Fibroblast of skin of right quadriceps (primary cell): ENCODE measurements at places on chromosomes 1 and 21.

DNA sequence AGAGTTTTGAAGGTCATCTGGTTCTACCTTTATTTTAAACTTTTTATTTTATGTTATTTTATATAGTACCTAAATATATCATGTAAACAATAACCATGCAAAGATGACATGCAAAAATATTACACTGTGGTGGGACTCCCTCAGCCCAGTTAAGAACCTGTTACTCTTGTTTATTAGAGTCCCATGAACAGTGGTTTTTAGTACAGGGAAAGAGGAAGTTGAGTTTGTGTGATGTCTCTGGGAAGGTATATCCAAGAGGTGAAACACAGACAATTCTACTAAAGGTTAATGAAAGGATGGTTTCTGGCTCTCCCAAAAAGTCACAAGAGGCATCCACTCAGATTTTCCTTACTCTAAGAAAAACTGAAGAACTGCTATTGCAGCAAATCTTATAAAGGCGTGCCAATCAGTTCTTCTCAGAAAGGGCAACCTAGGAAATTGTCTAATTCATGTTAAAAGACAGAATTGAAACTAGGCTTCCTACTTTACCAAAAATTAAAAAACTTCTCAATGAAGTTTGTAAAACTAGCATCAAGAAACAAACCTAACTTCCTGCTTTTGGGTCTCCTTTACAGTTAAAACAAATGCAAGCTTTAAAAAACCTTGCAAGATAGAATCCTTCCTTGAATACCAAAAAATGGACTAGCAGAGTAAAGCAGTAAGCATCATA, 19.9 kb downstream of the GFI1 start:
- DNase-seq = no peak

DNA sequence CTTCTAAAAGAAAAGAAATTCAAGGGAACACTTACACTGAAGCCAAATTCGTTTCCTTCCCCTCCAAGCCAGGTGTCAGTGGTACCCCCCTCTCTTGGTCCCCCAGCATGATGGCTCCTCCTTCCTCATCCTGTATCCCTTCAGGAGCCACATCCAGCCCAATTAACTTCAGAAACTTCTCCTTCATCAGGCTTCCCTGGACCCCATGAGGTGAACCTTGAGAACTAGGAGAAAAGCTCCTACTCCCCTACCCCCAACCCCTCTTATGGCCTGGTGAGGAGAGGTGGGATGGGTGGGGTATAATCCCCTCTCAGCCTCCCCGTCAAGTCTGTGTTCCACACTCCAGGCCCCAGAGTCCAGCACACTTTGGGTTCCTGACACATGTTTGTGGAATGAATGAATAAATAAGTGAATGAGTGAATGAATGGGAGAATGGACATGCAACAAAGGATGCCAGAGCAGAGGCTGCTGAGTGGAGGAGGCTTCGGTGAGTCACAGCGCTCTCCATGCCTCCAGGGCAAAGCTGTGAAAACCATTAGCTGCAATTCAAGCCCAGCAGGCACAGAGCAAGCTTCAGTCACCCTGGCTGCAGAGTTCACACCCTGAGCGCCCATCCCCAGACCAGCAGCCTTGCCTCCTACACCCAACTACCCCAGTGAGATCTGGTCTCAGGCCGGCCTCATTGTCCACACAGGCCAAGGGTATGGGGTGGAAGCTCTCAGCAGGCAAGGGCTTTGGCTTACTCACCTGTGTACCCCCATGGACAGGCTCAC, 43.8 kb downstream of the BATF3 start:
- DNase-seq = peak; percentile 27

DNA sequence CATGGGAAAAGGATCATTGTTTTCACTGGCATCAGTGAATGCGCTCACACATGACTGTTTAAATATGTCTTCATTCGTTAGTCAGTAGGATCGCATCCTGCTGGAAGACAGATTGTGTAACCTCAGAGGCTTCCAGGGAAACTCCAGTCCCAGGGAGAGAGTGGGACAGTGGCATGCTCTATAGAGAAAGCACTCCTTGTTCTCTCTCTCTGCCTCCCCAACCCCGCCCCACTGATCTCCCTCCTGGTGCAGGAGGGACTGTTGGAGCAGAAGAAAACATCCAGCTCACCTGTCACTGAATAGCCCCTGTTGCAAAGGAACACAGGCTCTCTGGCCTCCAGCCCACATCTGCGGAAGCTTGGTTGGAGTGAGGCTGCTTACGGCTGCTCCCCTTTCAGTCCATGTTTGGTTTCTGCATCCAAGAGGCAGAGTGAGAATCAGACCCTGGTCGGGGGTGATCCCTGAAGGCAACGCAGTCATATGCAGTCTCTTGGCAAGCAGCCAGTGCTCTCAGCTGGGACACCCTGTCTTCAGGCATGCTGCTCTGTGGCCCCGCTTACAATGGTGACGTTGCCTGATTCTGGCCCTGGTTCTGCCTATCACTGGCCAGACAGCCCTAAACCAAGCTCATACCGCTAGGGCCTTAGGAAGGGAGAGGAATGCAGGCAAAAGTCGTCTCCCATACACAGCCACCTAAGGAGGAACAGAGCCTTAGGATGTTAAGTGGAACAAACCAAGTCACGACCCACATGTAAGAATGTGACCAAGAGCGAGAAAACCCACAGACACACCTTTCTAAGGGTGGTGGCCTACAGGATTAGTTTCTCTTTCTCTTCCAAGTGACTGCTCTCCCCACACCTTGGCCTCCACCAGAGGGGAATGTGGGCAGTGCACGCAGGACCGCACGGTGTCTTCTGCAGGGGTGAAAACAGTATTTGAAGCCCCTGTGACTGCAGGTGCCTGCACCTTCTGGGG, 39.7 kb downstream of the BACE2 start:
- peak; percentile 68 for DNase-seq

DNA sequence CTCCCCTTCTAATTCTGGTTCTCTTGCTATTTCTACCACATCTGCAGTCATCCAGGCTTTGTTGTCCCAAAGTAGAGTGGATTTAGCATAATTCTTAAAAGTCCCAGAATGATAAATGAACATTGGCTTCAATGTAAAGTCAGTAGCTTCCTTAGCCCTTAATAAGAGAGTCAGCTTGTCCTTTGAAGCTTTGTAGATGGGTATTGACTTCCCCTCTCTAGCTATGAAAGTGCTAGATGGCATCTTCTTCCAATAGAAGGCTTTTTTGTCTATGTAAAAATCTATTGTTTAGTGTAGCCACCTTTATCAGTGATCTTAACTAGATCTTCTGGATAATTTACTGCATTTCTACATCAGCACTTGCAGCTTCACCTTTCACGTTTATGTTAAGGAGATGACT, 181.4 kb upstream of the B3GALT2 start:
- DNase-seq = no peak

GRCh38 chr1:67134695-67135094, at the start of gene C1orf141:
Gene C1orf141, minus strand, starts transcription at chr1:67134970. Its CDS starts 7,730 bp downstream, at chr1:67127240.
- peak; percentile 32 for DNase-seq

- DNase-seq = no peak
Observed at GRCh38 chr21:20703112-20703767, 295.0 kb upstream of the NCAM2 start.

- peak; percentile 19 for DNase-seq
Observed at GRCh38 chr1:226870401-226871279, at the start of gene PSEN2. Gene PSEN2, plus strand, starts transcription at chr1:226870616. Its CDS starts 11,292 bp downstream, at chr1:226881908.

DNA sequence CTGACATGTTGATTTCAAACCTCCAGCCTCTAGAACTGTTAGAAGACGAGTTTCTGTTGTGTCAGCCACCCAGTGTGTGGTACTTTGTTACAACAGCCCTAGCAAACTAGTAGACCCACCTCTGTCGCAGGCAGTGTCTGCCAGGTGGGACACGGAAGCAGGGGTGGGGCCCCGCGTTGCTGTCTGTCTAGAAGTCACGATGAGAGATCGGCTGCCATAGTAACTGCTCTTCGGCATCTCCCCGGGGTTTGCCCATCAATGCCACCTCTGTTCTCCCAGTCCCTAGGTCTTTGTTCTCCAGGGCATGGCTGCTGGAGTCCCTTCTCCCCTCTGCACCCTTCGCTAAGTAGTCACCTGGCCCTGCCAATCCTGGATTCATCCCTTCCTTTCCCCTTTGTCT, 15.2 kb upstream of the CLSTN1 start:
- DNase-seq = no peak

DNA sequence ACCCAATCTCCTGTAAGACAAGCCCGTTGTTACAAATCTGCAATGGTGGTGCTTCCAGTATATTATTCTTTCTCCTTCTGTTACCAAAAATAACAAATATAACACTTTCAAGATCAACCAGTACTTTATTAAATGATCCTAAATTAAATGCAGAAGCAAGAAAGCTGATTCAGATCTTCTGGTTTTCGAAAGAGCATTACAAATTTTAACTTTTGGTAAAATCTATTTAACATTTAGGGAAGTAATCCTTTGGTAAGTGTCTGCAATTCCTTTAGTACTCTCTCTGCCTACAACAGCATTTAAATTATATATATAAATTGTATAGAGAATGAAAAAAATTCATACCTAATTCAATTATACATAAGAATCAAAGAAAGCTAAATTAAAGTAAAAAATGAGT, 198.6 kb upstream of the HMCN1 start:
- DNase-seq = no peak

DNA sequence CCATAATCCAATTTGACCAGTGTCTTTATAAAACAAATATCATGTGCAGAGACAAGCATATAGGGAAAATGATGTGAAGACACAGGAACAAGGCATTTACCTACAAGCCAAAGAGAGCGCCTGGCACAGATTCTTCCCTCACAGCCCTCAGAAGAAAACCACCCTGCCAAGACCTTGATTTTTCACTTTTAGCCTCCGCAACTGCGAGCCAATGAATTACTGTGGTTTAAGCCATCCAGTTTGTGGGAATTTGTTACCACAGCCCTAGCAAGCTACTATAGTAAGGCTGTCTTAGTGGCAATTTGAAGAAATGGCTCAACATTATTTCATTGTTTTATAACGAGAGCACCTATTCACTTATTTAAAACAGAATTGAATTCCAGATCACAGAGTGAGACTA, 85.7 kb upstream of the CCDC190 start:
- no peak for DNase-seq

DNA sequence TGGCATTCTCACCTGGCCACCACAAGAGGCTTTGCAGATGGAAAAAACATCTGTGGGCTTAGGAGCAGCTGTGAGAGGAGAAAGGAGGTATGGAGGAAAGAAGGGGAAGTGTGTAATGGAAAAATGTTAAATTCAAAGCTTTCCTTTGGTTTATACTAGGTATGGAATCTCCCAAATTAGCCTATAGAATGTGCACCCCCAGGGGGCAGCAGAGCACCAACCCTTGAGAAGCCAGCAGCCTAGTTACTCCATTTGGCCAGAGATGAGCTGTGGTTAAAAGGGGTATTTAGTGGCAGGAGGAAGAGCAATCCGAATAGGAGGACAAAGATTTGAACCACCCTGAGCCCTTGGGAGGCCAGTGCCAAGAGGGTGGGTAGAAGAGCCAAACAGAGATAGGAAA, 97.5 kb upstream of the CTTNBP2NL start:
- peak; percentile 37 for DNase-seq

DNA sequence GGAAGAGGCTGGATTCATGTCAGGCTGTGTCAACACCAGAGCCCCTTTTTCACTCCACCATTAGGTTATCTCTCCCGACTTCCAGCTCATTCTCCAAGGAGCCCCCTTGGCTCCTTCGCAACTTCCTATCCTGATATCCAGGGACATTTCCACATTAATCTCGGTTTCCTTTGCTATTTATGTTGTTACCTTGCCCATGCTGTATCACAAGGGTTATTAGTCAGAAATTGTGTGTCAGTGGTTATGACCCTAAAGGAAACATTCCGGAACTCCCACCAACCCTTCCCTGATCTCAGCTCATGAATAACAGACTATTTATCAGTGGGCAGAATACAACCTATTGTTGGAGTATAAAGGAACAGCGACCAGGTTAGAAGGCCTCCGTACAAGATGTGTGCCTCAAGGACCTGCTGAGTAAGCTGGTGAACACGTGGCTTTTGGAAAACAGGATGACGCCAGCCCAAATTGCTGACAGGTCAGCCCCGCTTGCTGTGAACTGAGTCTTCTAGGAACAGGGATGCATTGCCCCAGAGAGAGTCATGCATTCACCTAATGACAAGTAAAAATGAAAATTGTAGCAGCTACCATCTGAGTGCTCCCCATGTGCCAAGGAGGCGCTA, 121.5 kb downstream of the PLPP3 start:
- no peak for DNase-seq
